ENCODE measurements at places on chromosomes 1 and 21.
A peak's percentile ranks its signal among the peaks of the same experiment; 100 is the strongest.

DNA sequence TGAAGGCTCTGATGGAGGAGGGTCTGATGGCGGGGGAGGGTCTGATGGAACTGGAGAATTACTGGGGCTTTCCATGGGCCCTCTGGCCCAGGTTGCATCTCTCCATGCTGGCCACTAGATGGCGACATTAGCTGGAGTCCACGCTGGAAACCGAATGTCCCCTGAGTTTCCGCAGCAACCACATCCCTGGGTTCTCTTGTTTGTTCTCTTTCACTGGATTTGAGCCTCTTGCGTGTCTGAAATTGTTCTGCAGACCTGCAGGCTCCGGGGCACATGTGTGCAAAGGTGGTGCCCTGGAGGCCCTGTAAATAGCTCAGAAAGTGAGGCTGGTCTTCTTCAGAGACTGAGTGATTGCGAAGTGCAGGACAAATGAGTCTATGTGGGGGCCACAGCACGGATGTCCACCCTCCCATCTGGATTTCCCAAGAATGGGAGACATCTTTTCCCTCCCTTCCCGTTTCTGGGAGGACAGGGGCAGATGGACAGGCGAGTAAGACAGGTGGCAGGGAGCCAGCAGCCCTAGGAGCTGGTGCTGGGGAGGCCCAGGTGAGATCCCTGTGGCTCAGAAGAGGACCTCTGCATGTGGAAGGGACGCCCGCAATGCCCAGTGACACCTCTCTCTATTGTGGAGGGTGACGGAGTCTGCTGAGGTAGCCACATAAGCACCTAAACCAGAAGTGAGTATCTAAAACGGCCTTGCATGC lies 73.2 kb upstream of the ABCG1 start:
- DNase-seq = peak; percentile 70

DNA sequence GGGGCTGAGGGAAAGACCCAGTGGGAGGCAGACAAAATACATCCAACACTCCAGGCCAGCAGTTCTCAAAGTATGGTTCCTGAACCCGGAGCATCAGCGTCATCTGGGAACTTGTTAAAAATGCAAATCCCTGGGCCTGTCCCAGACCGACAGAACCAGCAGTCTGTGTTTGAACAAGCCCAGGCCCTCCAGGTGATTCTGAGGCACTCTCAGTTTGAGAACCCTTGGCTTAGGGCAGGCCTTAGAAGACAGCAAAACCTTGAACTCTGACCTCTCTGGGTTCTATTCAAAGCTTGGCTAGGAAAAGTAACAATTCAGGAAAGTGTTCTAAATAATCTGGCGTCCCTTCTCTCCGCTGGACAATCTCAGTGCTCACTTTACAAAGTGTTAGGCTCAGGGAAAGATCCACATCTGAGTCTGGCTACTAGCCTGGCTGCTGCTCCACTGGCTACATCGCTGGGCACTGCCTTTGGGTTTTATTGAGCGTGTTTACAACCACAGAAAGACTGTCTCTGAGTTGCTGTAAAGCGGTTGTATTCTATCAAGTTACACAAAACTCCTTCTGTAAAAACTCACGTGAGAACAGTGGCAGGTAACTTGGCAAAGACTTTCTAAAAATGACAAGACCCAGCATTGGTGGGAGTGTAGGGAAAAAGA lies 166.1 kb downstream of the HIVEP3 start:
- no peak for DNase-seq

- no peak for DNase-seq
These were observed 3.0 kb downstream of the LRRC8D start for GRCh38 chr1:89823679-89824292.

- no peak for DNase-seq
These were observed 331.9 kb downstream of the NPHP4 start for GRCh38 chr1:5660141-5660935.

DNA sequence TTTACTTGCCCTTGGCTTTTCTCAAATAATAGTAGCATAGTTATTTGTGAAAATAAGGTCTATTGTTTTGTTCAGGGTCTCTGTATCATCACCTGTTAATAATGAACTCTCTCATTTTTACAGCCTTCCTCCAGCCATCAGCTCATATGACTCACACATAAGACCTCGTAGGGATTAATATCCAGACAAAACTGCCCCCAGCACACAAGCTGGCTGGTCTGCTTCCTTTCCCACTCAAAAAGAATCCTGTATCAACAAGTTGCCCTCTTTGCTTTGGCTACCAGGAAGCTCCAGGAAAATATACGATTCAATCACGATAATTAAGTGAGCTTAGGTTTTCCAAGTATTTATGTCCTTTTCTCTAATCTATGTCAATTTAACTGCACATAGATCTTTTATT lies 119.2 kb downstream of the DMRTB1 start:
- DNase-seq = no peak

GRCh38 chr1:66957938-66958337 lies 33.1 kb downstream of the MIER1 start:
- DNase-seq = no peak

DNA sequence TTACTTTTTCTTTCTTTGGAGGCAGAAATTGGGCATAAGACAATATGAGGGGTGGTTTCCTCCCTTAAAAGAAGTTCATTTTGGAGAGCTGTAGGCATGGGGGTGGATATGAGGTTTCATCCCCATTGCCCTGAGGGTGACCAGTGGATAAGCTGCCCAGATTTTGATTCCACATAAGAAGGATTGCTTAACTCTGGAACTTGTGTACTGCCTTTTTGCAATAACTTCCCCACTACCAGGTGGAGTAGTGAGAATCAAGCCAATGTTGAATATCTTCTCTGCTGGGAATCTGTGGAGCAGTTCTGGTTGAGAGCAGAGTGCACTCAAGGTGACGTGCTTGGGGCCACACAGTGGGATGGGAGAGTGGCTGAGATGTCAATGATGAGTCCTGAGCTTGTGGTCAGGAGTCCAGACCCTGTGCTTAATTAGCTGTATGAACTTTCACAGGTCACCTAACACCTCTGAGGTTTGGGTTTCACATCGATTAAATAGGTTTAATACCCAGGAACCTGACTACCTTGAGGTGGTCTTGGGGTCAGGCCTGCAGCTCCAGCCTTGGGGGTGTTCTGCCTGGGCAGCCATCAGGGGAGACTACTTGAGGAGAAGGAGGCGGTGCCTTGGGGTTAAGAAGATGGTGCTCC lies 152.9 kb downstream of the FCRL5 start:
- DNase-seq = no peak

DNA sequence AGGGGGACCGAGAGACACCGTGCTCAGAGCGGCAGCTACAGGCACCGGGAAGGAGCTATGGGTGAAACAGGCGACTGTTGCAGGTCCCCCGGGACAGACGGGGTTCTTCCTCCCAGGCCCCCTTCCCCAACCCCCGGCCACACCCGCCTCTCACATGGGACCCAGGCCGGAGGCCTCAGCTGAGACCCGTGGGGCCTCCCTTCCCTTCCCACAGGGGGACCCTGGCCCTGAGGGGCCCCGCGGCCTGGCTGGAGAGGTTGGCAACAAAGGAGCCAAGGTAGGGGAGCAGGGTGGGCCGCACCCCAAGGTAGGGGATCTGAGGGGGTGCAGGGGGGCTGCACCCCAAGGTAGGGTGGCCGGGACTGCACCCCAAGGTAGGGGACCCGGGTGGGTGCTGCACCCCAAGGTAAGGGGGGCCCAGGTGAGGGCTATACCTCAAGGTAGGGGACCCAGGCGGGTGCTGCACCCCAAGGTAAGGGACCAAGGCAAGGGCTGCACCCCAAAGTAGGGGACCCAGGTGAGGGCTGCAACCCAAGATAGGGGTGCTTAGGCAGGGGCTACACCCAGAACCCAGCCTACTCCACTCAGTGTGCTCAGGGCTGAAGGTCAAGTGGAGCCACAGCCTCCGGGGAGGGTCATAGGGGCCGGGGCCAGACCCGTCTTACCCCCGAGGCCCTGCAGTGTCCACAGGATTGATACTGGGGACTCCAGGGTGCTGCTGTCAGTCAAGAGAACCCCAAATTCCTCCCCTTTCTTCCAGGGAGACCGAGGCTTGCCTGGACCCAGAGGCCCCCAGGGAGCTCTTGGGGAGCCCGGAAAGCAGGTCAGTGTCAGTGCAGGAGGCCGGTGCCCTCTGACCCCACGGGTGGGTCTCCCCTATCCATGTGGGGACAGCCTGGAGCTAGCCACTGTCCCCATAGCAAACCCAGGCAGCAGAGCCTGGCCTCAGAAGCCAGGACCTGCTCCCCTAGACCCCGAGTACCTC lies 22.7 kb downstream of the COL6A2 start:
- DNase-seq = no peak

- DNase-seq = no peak
These were observed 1132.4 kb upstream of the ADGRL2 start for GRCh38 chr1:80668372-80668771.

- peak; percentile 90 for DNase-seq
These were observed 993.0 kb upstream of the PRMT6 start for GRCh38 chr1:106063510-106063909.

GRCh38 chr1:22629886-22630285 lies 6.5 kb upstream of the C1QA start:
- no peak for DNase-seq

GRCh38 chr21:34342476-34342875 lies 21.3 kb upstream of the KCNE2 start:
- no peak for DNase-seq

DNA sequence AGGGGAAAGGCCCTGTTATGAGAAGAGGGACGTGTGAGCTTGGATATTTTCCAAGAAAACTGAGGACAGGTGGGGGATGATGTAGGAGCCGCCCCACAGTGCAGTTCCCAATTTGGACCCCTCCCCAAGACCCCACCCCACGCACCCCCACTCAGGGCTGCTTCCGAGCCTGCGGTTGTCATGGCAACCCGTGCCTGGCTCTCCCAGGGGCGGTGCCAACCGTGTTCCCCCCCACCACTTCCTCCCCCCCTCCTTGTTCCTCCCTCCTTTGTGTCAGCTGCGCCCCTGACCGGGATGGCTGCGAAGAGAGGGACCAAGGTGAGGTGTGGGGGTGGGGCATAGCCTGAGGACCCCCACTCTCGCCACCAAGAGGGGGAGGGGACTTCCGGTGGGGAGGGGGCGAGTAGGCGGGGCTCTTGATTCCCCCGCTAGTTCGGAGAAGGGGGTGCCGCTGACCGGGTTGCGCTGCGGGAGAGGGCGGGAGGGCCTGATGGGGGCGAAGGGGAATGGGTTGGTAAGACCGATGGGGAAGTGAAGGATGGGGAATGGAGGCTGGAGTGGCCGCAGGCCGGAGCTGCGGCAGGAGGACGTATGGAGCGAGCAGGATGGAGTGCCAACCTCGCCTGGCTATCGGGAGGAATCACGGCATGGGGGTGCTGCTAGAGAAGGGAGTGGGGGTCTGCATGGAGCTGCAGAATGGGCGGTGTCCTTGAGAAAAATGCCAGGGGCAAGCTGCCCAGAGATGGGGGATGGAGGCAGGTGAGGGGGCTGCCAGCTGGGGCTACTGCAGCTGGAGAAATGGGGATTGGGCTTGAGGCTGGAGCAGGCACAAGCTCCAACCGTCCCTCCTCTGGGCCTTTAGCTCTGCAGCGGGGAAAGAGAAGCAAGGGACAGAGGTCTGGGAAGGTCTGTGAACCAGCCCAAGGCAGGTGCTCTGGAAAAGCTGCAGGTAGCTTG lies 953 bp downstream of the TRIM46 start:
- peak; percentile 89 for DNase-seq

- no peak for DNase-seq
These were observed 67.4 kb downstream of the WDR4 start for GRCh38 chr21:42811960-42812359.

GRCh38 chr21:26946744-26947446 lies 20.0 kb downstream of the ADAMTS5 start:
- DNase-seq = no peak

GRCh38 chr1:26336477-26337205 lies 17.3 kb downstream of the CRYBG2 start:
- DNase-seq = peak; percentile 90

GRCh38 chr1:159945483-159946241 lies at the start of gene IGSF9:
IGSF9 (minus strand) TSS chr1:159945613; CDS start chr1:159943454, 2,159 bp downstream.
- peak; percentile 91 for DNase-seq

DNA sequence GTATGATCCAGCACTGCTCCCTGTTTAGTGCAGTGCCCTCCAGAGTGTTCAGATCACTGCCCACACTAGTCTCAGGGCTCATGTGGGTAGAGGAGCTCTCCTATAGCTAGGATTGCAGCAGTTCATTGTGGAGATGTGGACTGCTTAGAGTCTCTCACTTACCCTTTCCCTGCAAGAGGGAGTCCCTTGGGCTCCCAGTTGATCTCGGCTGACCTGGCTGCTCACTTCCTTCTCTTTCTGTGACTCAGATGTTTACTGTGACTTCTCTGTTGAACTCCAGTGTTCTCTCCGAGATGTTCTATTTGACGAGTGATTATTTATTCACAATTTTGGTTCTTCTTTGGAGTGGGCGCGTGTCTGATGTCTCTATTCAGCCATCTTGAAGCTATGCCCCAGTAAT lies 141.9 kb downstream of the PTBP2 start:
- DNase-seq = no peak

- DNase-seq = no peak
These were observed 124.2 kb upstream of the LYPLAL1 start for GRCh38 chr1:219049501-219049900.

- no peak for DNase-seq
These were observed 2.0 kb upstream of the IFI16 start for GRCh38 chr1:159007726-159008125.

GRCh38 chr1:238409191-238409850 lies 518.6 kb upstream of the ZP4 start:
- no peak for DNase-seq

DNA sequence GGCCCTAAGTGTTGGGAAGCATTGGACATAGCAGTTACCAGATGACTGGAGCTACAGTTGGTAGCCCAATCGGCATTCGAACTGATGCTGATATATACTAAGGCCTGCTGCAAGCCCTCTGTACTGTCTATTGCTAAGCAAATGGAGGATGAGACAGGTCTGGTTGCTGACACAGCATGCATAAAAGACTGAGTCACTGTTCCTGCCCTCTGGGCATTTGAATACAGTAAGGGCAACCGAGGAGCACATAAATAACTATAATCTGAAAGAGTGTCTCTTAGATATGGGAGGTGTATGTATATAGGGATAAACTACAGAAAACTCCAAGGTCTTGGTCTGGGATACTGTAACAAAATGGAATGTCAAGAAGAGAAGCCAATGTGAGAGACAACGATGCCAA lies 16.8 kb upstream of the MARK1 start:
- no peak for DNase-seq

GRCh38 chr1:83850834-83851233 lies 148.1 kb downstream of the TTLL7 start:
- no peak for DNase-seq

GRCh38 chr1:61570191-61570590 lies 154.8 kb downstream of the TM2D1 start:
- DNase-seq = no peak

DNA sequence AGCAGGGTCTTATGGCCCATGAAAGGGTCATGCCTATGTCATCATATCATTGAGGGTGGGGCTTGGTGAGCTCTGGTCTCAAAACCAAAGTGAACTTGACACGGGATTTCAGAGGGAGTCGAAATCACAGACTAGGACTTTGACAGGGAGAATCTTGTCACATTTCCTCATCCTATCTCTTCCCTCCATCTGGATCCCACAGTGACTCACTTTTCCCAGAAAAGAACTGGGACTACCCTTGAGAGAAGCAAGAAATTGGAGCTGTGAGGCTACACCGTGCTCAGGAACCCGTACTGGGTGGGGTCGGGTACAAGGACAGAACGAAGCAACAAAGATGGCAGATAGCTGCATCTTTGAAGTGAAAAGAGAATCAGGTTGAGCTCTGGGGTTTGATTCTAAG lies 69.5 kb downstream of the ZSCAN20 start:
- no peak for DNase-seq

- no peak for DNase-seq
These were observed 58.4 kb downstream of the FHAD1 start for GRCh38 chr1:15305468-15305770.

GRCh38 chr1:93348104-93348728 lies 2.5 kb downstream of the DR1 start:
- no peak for DNase-seq
